ENCODE measurements at places on chromosomes 4 and X. TPM values are rescaled to one million over a fixed set of nuclear protein-coding genes. Genes with fewer than 3 reads are reported as not detected.

FRMPD4 gene
- not detected for total RNA-seq

UGT2B17 gene
- total RNA-seq: not detected

ATP8A1 gene
- total RNA-seq: under 0.01 TPM

ARL9 gene
- 0.22 TPM for total RNA-seq

CHRNA9 gene
- not detected for total RNA-seq

GRID2 gene
- not detected for total RNA-seq

REELD1 gene
- not detected for total RNA-seq

EGF gene
- 2.0 TPM for total RNA-seq

CTAG1B gene
- total RNA-seq: not detected

BEX4 gene
- total RNA-seq: 22.8 TPM

IL1RAPL1 gene
- not detected for total RNA-seq

P2RY4 gene
- 0.43 TPM for total RNA-seq

FAM199X gene
- total RNA-seq: 18.1 TPM

IDUA gene
- total RNA-seq: 17.0 TPM

NEXMIF gene
- under 0.01 TPM for total RNA-seq

PARM1 gene
- under 0.01 TPM for total RNA-seq

TAF9B gene
- total RNA-seq: 27.5 TPM

TRPC3 gene
- total RNA-seq: not detected

APLN gene
- total RNA-seq: 0.11 TPM

ZBTB33 gene
- 18.1 TPM for total RNA-seq

FAAH2 gene
- 0.11 TPM for total RNA-seq

GIMD1 gene
- total RNA-seq: not detected

USP51 gene
- 7.1 TPM for total RNA-seq

KLB gene
- total RNA-seq: 0.39 TPM

HSFX2 gene
- not detected for total RNA-seq

MAGEB10 gene
- not detected for total RNA-seq
